ENCODE measurements at places on chromosomes 4 and X. TPM values are rescaled to one million over a fixed set of nuclear protein-coding genes. Genes with fewer than 3 reads are reported as not detected.

Gene HSPA4L
- 10.7 TPM for total RNA-seq

Gene PRSS12
- 27.1 TPM for total RNA-seq

Gene NR0B1
- 0.90 TPM for total RNA-seq

Gene NKAP
- total RNA-seq = 6.0 TPM

Gene CLGN
- 4.1 TPM for total RNA-seq

Gene SLC16A2
- 28.5 TPM for total RNA-seq

Gene HMX1
- not detected for total RNA-seq

Gene SOX3
- total RNA-seq = not detected

Gene DCAF16
- total RNA-seq = 27.1 TPM

Gene FGFR3
- 0.45 TPM for total RNA-seq

Gene DUX4
- not detected for total RNA-seq

Gene SHOX
- total RNA-seq = not detected

Gene ABCE1
- total RNA-seq = 144 TPM

GRCh38 chrX:135403374-135403773 lies 18.4 kb upstream of the SMIM10L2A start:
- DNase-seq = no peak

DNA sequence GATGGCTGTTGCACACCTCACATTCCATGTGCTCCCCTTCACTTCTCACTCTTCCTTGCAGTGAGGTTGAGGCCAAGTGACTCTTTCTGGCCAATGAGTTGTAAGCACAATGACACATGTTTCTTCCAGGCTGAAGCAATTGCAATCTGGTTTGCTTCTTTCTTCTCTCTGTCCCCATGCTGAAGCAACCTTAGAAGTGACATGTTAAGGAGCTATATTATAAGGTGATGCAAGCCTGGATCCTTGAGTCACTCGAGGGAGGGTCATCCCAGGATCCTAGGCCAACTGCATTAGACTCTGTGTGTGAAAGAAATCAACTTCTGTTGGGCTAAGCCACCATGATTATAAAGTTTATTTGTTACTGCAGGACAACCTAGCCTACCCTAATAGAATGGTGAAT lies 45.5 kb upstream of the HS3ST1 start:
- no peak for DNase-seq

GRCh38 chrX:35382966-35383365 lies 415.2 kb upstream of the MAGEB16 start:
- no peak for DNase-seq

- DNase-seq = peak; percentile 4
These were observed 127.3 kb downstream of the ATP10D start for GRCh38 chr4:47612116-47613023.

GRCh38 chr4:105976915-105977314 lies 81.6 kb downstream of the NPNT start:
- no peak for DNase-seq

GRCh38 chr4:123856689-123857545 lies 460.3 kb downstream of the SPRY1 start:
- peak; percentile 61 for DNase-seq

DNA sequence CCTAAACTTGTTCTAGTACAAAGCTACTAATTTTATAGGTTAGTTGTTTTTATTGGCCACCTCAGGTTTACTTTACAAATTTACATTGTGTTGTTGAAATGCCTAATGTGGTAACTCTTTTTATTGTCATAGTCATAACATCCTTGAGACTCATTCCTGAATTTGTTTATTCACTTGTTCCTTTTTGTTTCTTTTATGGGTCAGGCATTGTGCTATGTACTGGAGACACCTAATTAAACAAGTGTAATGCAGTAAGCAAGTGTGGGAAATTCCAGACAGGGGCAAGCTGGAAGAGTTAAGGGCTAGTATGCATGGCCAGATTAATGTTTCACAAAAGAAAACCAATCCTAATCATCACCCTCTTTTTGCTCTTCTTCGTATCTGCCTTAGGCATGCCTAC lies 30.5 kb upstream of the TTC29 start:
- DNase-seq = no peak

- DNase-seq = peak; percentile 43
These were observed 18.1 kb upstream of the ZXDB start for GRCh38 chrX:57573754-57574153.

- peak; percentile 72 for DNase-seq
These were observed 54.5 kb downstream of the RTL9 start for GRCh38 chrX:110412971-110413726.

GRCh38 chr4:121168446-121169281 lies 4.5 kb upstream of the TNIP3 start:
- DNase-seq = no peak

DNA sequence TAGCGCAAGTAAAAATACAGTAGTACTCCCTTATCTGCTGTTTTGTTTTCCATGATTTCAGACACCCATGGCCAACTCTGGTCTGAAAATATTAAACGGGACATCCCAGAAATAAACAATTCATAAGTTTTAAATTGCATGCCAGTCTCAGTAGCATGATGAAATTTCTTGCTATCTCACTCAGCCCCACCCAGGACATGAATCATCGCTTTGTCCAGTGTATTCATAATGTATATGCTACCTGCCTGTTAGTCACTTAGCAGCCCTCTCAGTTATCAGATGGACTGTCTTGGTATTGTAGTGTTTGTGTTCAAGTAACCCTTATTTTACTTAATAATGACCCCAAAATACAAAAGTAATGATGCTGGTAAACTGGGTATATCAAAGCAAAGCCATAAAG lies 158.2 kb upstream of the DDIT4L start:
- peak; percentile 85 for DNase-seq

GRCh38 chrX:50168241-50168687 lies 32.5 kb downstream of the AKAP4 start:
- DNase-seq = no peak

GRCh38 chr4:73311428-73311827 lies 52.8 kb upstream of the ANKRD17 start:
- peak; percentile 64 for DNase-seq

DNA sequence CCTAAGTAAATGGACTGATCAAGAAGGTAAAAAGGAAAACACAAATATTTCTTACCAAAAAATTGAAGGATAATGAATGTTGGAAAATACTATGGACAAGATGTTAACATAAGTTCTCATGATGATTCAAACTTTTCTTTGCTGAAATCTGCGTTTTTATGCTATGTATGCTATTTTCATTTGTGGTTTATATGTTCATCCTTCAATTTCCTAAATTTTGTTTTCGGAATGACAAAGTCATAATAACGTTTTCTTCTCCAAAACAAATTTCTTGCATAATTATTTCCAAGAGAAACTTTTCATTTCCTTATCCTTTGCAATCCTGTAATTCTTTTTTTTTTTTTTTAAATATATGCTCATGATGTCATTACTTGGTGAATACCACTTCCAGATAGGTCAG lies 7.8 kb downstream of the PF4V1 start:
- no peak for DNase-seq

DNA sequence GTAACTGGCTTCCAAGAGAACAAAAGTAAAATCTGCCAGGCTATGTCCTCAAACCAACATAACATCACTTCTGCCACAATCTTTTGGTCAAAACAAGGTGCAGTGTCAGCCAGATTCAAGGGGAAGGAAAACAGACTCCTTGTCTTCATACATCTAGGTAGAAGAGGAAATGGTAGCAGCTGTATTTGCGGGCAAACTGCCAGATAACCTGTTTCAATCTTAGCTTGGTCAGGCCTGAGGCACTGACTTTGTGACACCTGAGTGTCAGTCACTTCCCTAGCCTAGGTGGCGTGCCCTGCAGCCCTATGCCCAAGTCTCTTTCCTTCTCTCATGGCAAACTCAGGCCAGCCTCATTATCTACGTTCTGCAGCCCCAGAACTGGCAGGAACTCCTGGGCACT lies 146.2 kb upstream of the JADE1 start:
- DNase-seq = no peak

- no peak for DNase-seq
These were observed 6.3 kb upstream of the SGMS2 start for GRCh38 chr4:107818301-107818910.

GRCh38 chr4:188015025-188015940 lies 19.7 kb downstream of the ZFP42 start:
- DNase-seq = no peak

DNA sequence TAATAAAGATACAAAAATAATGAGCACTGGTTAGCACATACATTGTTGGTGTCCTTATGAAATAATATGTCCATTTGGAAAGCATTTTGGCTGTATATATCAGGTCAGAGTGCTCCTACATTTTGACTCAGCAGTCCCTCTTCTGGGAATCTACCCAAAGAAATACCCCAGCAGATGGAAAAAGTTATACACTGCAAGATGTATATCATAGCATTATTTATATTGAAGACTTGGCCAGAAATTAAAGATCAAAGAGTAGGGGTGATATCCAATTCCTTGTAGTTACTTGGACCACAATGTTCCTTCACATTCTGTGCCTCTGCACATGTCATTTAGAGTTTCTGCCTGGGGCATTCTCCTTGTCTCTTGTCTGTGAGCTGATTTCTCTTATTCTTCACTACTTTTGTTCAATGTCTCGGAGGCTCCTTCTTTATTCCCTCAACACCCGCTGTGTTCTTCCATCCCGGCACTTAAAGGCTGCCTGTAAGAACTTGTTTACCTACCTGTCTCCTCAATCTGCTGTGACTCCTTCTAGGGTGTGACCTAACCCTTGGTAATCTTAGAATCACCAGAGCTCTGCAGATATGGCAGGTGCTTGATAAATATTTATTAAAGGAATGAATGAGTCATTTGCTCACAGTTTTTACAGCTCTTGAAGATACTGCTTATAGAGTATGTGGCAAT lies 3.1 kb upstream of the TSPAN5 start:
- DNase-seq = no peak

GRCh38 chr4:81647388-81647787 lies 175.7 kb upstream of the RASGEF1B start:
- DNase-seq = no peak

DNA sequence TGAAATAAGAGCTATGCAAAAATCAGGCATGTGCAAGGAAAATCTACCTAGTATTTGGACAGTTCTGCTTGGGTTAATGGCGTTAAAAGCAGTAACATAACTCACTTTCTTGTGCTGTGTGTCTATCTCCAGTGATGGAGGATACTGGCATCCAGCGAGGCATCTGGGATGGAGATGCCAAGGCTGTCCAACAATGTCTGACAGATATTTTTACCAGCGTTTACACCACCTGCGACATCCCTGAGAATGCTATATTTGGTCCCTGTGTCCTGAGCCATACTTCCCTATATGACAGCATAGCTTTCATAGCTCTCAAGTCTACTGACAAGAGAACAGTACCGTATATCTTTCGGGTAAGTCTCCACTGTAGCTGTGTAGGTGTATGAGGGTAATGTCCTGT lies 2.6 kb downstream of the PRDM8 start:
- DNase-seq = no peak

DNA sequence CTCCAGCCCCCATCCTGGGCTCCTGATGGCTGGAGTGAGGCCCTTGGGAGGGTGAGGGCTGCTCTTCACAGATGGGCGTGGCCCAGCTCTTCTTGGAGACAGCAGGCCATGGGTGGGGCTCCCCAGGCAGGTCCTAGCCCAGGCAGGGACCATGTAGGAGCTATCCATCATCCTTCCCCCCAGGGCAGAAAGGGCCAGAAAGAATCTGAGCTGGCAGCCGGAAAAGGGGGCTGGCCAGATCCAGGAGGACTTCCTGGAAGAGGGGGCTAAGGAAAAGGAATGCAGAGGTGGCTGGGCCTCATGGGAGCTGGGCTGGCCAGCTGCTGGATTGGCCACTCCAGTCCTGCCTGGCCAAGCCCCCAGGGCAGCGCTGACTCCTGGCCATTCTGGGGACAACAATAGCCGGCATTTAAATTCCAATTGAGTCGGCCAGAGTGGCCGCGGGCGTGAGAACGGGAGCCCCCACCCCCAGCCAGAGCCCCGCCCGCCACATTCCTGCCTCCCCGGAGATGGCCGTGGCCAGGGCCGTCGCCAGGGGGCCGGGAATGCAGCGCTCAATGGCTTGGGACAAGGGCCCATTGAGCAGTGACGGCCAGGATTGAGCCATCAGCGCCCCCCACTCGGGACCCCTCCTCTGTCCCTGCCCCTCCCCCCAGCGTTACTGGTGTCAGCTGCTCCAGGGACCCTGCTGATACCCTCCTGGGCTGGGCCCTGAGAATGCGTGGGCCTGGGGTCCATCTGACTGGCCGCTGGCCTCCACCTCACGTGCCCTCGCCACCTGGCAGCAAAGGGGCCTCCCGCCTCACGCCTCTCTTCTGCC lies 15.1 kb upstream of the FGFR3 start:
- DNase-seq = peak; percentile 21

GRCh38 chrX:140502491-140503237 lies 2.2 kb downstream of the SOX3 start:
- DNase-seq = no peak

DNA sequence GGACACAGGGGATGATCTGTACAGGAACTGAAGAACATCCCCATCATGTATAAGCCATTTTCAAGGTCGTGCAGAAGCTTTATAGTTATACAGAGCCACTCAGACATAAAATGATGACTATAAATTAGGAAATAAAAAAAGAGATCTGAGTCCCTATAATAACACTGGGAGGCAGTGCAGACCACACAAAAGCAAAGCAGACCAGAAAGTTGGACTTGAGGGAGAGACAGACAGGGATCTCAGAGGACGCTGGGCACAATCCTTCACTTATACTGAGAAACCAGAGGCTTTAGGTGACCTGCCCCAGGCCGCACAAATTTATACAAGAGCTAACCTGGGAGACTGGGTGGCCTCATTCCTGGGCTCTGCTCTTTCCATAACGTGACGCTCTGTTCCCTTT lies 70.5 kb downstream of the HADH start:
- peak; percentile 44 for DNase-seq

DNA sequence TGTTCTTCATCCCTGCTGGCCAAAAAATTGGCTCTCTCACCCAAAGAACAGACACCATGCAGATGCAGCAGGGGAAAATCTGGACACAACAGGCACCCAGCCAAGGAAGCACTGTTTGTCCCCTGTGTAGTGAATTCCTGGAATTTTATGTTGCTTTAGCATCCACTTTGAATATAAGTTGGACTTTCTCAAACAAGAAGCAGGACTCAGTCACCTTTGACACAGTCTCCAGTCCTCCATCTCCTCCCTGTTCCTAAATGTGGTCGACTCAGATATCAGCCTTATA lies 11.8 kb downstream of the ZNF182 start:
- DNase-seq = no peak

DNA sequence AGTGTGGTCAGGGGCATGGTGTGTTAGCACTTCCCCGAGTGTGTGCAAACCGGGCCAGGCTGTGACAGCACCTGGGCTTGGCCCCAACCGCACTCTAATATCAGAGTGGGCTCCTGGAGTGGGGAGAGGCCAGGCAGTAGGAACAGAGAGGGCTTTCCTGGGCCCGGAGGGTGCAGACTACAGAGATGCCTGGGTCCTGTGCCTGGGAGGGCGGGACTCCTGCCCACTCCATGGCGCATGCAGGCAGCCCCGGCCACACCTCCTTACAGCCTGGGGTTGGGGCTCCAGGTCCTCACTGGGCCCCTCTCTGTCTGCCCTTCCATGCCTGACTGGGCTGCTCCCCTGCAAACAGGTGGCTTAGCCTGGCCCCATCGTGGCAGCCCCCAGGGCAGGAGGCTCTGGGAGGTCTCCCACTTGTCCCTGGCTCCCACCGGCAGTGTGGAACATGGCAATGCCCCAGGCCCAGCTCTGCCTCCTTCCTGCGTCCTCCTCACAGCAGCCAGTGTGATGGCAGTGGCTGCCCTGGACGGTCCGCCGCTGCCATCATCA lies 60.4 kb downstream of the AGA start:
- DNase-seq = no peak
